ENCODE measurements at places on chromosomes 2 and 18.

- no peak for DNase-seq
Observed at GRCh38 chr2:189542145-189542882, 38.3 kb downstream of the SLC40A1 start.

GRCh38 chr18:3873211-3873610, 423.2 kb downstream of the TGIF1 start:
- DNase-seq, result no peak

DNA sequence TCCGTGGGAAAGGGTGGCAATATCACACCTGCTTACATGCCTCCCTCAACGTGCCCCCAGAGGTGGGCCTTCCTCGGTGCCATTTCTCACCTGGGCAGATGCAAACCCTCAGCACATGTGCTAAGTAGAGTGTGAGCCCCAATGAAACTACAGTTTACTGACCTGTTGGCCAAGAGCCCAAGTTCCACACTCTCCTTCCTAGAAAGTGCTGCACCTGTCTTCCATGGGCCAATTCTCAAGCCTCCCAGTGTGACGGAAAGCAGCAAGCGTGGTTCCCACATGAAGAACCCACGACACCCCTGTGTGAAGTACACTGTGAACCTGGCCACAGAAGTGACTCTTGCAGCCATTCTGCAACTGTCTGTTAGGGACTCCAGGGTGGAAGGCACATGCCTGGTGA, 73.7 kb downstream of the UXS1 start:
- no peak for DNase-seq

DNA sequence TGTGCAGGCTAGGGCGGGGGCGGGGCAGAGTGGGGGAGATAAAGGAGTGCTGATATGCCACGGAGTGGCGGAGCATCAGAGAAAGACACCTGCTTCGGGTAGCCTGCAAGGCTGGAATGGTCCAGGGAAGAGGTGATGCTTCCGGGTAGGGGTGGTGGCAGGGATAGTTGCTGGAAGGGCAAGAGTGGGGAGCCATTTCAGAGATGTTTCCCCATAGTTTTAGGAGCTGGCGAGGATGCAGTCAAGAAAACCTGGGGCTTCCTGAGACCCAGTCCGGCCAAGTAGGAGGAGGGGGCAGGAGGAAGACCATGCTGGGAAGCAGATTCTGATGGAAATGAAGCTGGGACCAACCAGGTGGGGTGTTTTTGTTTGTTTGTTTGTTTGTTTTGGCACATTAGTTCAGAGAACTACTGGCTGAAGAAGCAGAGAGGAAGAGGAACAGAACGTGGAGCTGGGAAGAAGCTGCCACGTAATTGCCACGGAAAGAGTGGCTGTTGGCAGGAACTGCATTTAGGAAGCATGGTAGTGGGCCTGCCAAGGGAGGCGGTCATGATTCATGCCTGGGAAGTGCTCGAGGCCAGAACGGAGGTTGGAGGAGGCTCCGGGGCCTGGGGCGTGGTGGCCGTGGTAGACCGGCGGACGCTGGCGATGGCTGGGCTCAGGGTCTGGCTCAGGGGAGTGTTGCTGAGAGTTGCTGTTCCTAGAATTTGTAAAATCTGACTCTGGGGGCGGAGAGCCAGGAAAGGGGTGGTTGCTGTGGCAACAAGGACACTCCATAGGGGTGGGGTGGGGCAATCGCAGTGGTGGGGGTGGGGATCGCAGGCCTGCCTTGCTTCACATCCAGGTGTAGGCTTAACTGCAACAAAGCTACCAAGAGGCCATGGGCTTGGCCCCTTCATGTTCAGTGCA, 8.6 kb upstream of the INPP5D start:
- DNase-seq, result no peak

DNA sequence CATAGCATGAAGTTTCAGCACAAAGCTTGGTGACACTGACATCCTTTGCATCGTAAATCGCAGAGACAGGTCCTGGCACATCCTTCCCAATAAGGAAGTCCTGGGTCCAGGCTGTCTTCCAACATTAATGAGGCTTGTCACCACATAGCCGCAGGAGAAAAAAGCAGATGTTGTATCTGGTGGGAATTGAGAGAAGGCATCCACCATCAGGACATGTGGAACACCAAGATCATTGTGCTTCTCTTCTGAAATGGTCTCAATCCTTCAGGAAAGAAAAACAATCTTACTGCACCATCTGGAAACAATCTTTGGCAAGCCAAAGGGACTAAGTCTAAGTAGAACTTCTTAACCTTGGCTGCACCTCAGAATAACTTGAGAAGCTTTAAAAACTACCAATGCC, 119.0 kb upstream of the ARHGAP28 start:
- no peak for DNase-seq

- DNase-seq, result no peak
Observed at GRCh38 chr2:98821629-98822135, 90.8 kb upstream of the MGAT4A start.

GRCh38 chr2:16746833-16747232, 81.2 kb upstream of the CYRIA start:
- peak; percentile 25 for DNase-seq

DNA sequence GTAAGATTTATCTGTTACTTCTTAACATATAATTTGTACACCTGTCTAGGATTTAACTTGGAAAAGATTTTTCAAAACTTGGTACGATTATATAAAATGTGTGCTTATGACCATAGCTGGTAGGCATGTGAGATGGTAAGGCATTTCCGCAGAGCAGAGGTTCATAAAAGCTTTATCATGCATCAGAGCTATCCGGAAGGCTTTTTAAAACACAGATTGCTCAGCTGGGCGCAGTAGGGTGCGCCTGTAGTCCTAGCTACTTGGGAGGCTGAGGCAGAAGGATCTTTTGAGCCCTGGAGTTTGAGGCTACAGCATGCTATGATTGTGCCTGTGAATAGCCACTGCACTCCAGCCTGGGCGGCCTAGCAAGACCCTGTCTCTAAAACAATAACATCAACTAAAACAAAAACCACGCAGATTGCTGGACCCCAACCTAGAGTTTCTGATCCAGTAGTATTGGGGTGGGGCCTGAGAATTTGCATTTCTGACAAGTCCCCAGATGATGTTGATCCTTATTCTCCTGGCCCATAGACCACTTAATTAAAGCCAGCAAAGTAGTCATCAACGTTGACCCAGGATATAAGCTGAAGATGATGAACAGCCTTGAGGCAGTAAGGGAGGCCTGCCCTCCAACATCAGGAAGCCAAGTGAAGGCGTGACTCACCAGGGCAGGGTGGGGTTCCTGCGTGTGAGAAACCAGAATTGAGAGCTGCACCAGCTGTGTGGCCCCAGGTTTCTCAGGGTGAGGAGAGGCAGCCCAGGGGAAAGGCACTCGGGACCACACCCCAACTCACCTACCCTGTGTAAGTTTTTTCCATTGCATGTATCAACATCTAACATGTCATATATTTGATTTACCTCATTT, 21.6 kb upstream of the SLC20A1 start:
- DNase-seq, result peak; percentile 83

- peak; percentile 22 for DNase-seq
Observed at GRCh38 chr2:6526093-6526824, 339.4 kb downstream of the CMPK2 start.

- DNase-seq, result no peak
Observed at GRCh38 chr2:144827404-144827803, 307.5 kb upstream of the ZEB2 start.

DNA sequence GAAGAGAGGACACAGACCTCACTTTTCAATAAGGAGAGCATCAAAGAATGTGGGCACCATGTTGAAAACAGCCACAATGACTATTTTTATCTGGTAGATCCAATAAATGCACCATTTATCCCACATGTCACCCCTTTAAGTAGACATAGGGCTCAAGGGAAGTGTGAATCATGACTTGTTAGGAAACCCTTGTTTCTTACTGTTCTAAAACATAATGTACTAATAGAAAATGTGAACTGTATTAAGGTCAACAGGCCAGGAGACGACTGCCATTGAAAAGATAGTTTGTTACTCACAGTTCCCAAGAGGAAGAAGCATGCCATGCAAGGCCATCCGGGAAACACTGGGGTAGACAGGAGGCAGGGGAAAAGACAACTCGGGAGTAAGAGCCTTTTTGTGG, 137.7 kb downstream of the EN1 start:
- no peak for DNase-seq

GRCh38 chr2:62466503-62466854, 39.5 kb downstream of the TMEM17 start:
- DNase-seq, result no peak

- no peak for DNase-seq
Observed at GRCh38 chr18:79718878-79719477, 39.4 kb downstream of the CTDP1 start.

GRCh38 chr18:80178935-80179818, 68.1 kb downstream of the PARD6G start:
- DNase-seq, result no peak

GRCh38 chr2:164688896-164689419, 67.7 kb upstream of the GRB14 start:
- no peak for DNase-seq

DNA sequence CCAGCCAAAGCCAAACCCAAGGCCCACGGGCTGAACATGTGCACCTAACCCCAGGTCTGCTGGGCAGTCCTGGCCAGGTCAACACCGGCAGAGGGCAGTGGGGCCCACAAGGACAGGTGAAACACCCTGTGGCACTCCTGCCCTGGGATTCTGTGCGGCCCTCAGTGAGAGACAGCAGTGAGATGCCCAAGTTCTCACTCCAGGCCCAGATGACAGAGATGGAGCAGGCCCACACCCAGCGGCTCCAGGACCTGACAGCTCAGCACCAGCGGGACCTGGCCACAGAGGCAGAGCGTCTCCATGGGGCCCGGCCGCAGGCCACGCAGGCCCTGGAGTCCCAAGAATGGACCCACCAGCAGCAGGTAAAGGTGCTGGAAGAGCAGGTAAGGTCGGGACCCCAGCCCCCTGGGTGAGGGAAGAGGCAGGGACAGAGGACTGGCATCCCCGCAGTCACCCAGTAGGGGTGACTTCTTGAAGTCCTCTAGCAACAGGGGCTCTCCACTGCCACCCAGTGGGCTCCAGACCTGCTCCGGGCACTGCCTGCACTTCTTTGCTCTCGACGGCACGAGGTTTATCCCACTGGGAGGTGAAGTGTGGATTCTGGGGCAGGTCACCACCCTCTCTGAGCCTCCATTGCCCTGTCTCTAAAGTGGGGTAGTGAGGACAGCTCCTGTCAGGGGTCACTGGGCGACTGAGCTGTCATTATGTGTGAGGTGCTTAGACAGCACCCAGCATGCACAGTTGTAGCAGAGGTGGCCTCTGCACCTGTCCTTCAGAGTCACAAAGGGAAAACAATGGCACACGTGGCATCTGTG, 8.8 kb upstream of the SNED1 start:
- peak; percentile 19 for DNase-seq

DNA sequence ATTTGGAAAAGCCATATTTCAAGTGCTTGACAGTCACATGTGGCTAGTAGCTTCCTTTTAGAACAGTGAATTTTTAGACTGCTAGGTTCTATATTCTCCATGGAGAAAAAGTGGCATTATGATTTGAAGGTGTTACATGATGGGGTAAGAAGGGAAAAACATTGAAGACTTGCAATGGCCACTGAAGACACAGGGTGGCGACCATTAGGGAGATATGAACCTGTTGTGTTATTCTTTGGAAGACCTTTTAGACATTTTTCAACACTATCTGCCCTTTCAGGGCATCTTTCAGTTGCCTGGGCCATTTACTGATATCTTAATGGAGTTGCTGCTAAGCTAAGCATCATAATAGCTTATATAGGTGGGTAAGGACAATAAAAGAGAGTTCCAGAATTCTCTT, 1387.2 kb downstream of the SUCLG1 start:
- DNase-seq, result peak; percentile 3

- DNase-seq, result no peak
Observed at GRCh38 chr18:59659508-59660170, 37.6 kb downstream of the CCBE1 start.

GRCh38 chr2:104804148-104804890, 49.6 kb upstream of the POU3F3 start:
- DNase-seq, result peak; percentile 19

DNA sequence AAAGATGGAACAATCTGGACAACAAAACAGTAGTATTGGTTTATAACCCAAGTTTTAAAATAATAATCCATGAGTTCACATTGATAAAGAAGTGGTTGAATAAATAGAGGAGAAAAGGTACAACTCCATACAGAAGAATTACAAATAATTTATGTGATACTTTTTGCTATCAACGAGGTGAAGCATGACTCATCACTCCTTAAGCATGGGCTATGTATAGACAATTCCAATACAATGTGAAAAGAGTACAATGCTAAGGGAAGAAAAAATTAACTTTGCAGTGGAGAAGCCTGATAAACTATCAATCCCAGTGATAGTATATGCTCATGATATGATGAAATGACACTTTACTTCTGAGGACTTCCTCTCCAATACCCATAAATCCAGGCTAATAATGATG, 312.9 kb downstream of the GULP1 start:
- no peak for DNase-seq

- DNase-seq, result no peak
Observed at GRCh38 chr2:177291701-177292100, 27.2 kb upstream of the NFE2L2 start.

- peak; percentile 71 for DNase-seq
Observed at GRCh38 chr2:8511868-8512612, 169.8 kb upstream of the ID2 start.

DNA sequence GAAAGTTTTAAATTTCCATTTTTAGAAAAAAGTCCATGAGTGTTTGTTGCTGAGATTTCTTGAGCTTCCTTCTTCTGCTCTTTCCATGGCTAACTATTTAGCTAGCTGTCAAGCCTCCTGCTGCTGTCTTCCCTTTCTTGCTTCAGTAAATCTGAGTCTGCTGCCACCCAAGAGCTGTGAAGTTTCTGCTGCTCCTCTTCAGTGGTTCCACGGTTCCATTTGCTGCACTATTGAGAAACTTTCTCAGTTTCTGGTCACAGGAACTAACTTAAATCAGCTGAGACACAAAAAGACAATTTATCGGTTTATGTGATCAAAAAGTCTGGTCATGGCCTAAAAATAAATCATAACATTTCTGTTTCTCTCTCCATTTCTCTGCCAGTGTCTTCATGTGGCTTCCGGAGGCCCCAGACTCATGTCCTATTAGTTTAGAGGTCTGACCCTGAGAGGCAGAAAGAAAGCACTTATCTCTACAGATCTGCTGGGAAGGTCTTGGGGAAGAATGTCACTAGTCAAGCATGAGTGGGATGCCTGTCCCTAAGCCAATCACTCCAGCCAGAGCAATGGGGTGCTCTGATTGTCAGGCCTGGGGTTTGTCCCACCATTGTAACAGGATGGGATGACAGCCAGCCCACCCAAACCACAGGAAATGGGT, 73.0 kb upstream of the ARL4C start:
- no peak for DNase-seq

- no peak for DNase-seq
Observed at GRCh38 chr2:132478461-132479105, 62.0 kb downstream of the GPR39 start.

GRCh38 chr2:189254268-189254883, 74.8 kb upstream of the COL5A2 start:
- no peak for DNase-seq

GRCh38 chr2:118123561-118124232, 35.4 kb downstream of the INSIG2 start:
- no peak for DNase-seq
